NCI-H446 (cell line): ENCODE measurements at places on chromosomes 4 and X.

- no peak for DNase-seq
These were observed 73.2 kb downstream of the CBLL2 start for GRCh38 chrX:22345884-22346283.

DNA sequence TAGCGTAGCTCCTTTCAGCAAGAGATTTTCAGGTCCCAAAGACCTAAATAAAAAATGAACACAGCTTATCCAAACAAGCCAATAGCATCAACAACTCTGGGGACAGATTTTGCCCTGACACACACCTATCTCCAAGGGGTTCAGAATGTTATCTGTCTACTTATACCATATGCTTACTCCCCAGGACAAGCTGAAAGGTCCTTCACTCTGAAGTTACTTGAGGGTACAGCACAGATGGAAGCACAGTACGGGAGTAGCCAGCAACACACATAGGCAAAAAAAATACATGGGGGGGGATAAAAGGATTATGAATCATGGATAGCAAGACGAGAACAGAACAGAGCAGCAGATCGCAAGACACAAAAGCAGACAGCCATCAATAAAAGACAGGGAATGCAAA, 90.7 kb upstream of the MCF2 start:
- no peak for DNase-seq

DNA sequence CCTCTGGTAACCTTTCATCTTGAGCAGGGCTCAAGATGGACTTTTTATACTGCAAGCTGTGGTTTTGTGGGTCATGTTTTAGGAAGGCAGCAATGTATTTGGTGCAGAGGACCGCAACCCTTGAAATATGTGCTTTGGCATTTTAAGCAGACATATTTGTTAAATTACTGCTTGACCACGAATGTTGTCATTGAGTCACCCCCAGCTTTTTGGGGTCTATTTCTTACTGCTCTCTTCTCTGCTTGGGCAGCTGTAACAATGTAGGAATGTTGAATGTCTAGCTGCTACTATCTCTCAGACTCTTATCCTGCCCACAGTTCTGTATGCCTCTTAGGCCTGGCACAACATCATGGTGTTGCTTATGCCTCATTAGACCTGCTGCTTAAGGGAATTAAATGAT, 6.0 kb downstream of the RBPJ start:
- no peak for DNase-seq

GRCh38 chrX:141405486-141405852, 163.2 kb upstream of the SPANXC start:
- no peak for DNase-seq

DNA sequence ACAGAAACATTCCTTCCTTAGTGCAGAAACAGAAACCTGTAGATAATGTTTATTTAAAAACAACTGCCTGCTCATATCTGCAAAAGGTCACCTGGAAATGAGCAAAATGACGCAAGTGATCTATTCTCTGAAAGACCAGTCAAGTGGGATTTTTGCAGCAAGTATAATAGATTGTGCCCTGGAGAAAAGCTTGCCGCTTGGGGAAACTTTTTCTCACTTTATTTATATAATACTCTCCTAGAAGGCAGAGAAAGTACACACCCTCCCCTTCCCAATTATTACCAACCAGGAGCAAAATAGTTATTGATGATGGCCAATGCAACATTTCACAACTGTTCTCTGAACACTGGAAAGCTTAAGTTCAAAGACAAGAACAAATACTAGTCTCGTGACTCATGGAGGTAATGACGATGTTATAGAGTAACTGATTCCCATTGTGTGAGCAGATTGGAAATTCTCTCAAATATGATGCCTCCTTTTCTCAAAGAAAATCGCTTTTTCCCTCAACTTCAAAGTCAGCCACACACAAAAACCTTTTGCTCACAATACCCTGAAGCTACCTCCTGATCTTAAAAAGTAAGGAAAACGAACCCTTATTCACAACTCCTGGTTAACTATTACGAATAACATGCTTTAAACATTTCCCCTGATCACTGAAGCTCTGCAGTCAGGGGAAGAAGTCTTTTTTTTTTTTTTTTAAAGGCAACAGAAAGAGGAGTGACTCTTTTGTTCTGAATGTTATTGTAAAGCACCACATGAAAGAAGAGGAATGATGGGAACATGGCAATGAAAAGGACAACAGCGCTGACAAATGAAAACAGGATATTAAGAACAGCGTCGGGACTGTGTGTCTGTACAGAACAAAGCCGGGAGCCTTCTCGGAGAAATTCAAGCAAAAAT, 41.0 kb downstream of the MID1 start:
- DNase-seq: no peak

GRCh38 chrX:112991801-112992200, 151.2 kb upstream of the AMOT start:
- no peak for DNase-seq

GRCh38 chrX:11890836-11891514, 132.9 kb downstream of the MSL3 start:
- peak; percentile 82 for DNase-seq

GRCh38 chr4:88881227-88881569, 175.8 kb downstream of the FAM13A start:
- no peak for DNase-seq

DNA sequence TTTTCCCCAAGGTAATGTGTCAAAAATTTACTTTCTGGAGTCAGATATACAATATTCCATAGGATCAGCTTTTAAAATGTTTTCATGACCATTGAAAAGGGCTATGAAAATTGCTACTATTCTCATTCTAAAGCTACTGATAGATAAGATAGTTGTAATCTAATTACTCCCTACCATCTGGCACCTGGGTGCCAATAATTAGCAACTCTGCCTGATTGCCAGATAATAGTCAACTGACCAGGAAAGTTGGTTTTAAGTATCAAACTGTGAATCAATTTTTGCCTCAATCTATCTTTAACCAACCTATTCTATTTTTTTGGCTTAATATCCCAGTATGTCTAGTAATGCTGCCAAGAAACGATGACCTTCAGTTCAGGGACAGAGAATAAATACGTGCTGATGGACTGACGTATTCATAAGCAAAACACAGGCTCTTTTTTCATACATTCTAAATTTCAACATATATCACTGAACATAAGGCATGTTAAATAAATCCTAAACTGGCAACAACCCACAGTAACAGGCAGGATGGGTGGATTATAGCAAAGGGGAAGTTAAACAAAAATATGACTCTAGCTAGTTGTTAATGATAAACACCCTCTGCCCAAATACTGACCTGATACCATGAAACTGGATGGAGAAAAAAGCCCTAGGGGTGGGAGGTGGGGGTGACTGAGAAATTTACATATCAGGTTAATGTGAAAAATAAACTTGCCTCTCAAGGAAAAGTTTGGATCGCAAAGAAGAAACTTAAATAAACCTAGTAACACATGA, 18.2 kb downstream of the SH3RF1 start:
- no peak for DNase-seq

- peak; percentile 75 for DNase-seq
These were observed 39.6 kb downstream of the FGFBP1 start for GRCh38 chr4:15898902-15899301.

DNA sequence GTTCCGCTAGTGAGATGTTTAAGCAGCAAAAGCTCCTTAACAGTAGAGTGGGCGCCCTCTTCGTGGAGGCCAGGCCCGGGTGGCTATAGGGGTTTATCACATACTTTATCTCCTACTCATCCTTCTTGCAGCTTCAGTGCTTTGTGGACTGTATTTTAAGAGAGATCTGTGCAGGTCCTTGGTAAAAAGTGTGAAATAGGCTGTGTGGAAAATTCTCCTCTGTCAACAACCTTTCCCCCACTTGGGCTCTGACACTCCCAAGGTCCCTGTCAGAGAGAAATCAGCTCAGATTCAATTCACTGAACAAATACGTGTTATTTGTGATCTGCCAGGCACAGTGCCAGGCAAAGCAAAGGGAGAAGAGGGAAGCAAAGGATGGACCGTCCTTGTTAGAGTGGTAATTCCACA, 214.3 kb upstream of the PPARGC1A start:
- DNase-seq: peak; percentile 14

- no peak for DNase-seq
These were observed 884 bp downstream of the RELL1 start for GRCh38 chr4:37685161-37685822.

DNA sequence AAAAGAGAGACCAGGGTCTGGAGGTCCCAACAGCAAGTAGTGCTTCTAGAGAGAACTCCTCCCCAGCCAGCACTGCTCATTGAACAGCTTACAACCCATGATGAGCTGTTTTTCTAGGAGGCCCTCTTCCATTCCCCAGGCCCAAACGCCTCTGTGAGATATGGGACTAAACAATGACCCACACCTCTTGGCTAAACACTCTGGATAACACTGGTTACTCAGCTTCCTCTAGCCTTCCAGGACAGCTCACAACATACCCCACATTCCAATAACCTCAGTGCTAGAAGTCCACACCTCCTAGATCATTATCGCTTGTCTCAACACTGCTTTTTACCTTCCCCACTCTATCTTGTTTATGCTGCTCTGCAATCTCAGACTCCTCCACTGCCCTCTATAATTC, 35.4 kb upstream of the PGRMC2 start:
- DNase-seq: no peak

DNA sequence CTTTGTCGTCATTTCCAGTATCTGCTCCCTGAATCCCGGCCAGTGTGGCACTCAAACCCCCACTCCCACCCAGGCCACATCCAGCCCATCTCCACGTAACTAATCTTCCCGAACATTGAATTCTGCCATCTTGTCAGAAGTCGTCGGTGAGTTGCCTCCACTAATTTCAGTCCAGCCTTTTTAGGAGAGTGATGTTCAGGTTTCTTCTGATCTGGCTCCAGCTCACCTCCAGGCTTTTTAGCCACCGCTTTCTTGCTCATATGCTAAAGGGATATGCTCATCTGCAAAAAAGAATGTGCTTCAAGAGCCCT, 1.3 kb downstream of the TMEM165 start:
- DNase-seq: no peak

- no peak for DNase-seq
These were observed 206.0 kb downstream of the BCOR start for GRCh38 chrX:39891781-39892180.

DNA sequence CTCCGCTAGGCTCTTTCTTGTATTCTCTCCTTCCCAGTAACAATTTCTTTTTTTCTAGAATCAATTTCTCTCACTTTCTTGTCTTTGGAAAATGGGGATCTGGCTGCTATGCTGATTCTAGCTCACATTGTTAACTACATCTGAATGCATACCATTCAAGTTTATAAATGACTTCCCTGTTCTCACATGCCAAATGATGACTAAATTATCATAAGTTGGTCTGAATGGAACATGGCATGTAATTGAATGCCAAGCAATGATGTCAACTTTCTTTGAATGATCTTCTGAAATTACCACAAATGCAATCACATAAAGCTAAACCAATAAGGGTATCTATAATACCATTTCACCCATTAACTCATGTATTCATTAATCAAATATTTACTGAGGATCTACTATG, 2.7 kb upstream of the ITM2A start:
- no peak for DNase-seq

GRCh38 chrX:33831211-33831610, 300.9 kb downstream of the FAM47A start:
- no peak for DNase-seq

DNA sequence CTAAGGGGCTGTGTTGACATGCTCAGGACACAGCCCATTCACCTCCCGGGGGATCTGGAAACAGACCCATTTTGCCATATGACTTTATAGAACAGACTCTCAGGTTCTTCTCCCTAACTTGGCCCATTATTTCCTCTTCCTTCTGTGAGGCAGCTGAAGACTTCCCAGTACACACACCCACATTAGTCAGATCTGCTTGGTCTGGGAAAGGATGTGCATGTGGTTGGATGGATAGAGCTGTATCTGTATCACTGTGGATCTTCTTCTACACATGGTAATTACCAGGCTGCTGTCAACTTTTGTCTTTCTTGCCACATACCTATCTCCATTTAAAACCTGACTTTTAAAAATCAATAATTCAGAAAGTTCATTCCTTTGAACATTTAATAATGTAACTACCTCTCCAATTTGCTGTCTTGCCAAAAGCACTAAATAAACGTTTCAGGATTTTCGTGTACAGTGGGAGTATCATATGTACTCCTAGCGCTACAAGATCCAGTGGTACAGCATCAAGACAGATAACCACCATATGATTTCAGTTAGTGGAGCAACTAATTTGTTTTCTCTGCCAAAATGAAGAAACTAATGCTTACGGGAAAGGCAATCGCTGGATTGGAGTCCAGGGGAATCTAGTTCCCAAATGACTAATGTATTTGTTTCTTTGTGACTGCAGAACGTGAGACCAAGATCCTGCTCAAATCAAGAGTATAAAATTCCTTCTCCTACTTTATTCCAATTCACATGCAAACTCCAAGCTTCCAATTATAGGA, 134.1 kb upstream of the MAP3K15 start:
- no peak for DNase-seq

- peak; percentile 11 for DNase-seq
These were observed 4.0 kb upstream of the C4orf17 start for GRCh38 chr4:99506781-99507180.

DNA sequence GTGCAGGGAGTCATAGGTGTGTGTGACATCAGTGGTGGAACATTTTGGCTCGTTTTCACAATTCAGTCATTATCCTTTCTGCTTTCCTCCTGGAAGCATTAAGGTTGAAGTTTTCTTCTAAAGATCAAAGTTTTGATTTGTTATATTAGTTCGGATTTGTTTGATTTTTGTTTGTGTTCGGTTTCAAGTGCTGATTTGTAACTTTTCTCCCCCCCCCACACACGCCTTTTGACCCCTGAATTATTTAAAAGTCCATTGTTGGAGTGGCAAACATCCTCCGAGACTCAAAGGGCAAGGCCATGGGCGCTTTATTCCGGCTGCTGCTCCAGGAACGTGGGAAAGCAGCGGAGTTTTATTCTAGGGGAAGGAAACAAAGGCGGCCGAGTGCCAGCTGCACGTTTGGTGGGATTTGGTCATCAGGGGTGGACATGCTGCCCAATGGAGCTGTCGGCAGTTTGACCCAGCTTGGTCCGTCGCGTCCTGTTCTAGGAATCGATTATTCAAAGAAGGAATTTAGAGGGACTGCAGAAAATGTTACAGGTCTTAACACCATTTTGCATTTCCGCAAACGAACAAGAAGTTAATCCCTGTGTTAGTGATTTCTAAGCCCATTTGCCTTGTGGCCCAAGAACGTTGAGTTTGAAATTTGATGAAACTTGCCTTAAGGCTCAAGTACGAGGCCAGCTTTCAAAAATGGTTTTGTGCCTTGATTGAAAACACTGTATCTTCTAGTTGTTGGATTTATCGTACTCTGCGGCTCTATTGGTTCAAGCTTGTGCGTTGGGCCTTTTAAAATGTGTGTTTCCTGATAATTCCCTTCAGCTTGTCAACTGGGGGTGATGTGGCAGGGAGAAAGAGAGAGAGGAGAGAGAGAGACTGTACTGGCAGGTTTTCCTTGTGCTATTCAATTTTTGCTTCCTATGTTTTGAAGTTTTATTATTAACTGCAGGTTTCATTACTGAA, 565 bp upstream of the ZNF41 start:
- no peak for DNase-seq
